Anterior cingulate cortex (tissue), 58 donors: ENCODE measurements at places on chromosomes 3 and 15.

- no peak for DNase-seq
These were observed 41.7 kb downstream of the ARPP21 start for GRCh38 chr3:35680866-35681650.

GRCh38 chr3:12983319-12983718 lies 89.9 kb downstream of the IQSEC1 start:
- no peak for DNase-seq

GRCh38 chr15:72005483-72005882 lies 112.5 kb downstream of the MYO9A start:
- no peak for DNase-seq

GRCh38 chr3:134852893-134853351 lies 57.9 kb downstream of the EPHB1 start:
- no peak for DNase-seq

DNA sequence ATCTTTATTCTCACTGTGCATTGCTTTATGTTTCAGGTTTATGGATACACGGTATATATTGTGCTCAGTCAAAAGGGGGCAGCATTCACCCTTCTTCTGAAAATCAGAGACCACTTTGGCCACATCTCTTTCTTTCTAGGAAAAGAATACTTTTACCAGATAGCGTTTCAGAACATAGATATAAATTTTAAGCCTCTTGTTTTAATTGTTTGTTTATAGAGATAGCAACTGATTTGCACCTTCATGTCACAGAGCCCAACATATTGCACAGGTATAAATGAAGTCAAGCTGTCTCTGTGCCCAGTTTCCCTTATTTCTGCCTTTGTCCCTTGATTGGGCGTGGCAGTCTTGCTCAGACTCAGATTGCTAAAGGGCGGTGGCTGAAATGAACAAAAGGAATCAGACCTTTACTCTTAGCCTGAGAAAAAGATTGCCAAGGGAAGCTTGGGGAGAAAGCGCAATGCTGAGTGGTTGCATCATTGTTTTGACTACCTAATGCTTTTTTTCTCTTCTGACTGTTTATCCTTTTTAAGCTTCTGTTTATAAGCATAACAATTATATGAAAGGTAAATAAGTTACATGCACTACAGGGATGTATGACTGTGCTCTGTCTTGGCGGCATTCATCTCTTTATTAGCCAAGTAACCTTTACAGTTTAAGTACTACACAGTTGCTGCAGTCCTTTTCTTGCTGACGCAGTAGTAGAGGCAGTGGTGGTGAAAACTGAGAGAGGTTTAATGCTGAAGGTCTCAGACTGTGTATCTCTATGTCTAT lies 70.8 kb upstream of the ZBTB20 start:
- no peak for DNase-seq

DNA sequence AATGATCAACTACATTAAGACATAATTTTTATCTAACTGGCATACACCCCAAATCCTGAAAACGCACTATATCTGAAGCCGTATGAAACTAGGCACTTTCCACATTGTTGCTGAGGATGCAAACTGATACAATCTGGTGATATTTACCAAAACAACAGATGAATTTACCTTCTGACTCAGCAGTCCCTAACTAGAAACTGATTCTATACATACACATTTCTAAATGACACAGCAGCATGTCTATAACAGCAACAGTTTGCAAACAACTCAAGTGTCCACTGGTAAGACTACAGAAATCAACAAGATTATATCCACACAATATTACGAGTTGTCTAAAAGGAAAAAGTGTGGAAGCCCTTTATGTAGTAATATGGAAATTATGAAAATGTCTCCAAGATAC lies 22.9 kb downstream of the SECISBP2L start:
- no peak for DNase-seq

DNA sequence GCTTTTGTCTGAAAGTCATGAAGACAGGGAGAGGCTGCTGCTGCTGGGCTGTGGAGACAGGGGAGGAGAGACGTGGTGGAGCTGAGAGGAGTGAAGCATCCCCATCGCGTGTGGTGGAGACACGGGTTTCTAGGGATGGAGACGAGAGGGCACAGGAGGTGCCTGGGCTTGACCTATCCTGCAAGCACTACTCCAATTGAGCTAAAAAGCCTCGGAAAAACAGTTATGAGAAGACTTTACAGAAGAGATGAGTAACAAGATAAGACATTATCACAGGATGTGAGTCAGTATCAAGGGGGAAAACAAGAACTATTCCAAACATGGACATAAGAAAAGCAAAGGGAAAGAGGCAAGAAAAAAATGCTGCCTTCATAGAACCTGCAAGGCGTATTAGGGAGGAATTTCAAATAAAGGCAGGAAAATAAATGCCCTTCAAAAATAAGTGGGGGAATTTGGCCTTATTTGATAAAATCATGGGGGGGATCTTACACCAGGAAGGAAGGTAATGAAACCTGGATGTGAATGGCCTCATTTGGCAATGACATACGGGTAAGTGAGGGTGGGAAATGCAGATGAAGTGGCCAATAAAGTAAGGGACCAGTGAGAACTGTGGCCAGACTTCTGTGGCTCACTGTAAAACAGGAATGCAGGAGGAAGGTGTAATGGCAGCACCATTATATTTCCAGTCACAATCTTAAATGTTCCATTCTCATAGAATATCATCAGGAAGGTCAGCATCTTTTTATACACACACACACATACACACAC lies 97.9 kb downstream of the PLD1 start:
- no peak for DNase-seq

GRCh38 chr3:136586580-136586979 lies 165.6 kb downstream of the STAG1 start:
- DNase-seq = no peak

GRCh38 chr15:88513195-88513594 lies 33.3 kb downstream of the DET1 start:
- no peak for DNase-seq

- DNase-seq = no peak
These were observed 98.7 kb downstream of the SLCO3A1 start for GRCh38 chr15:91952216-91952615.

- DNase-seq = no peak
These were observed 262.1 kb downstream of the CNTN4 start for GRCh38 chr3:2360815-2361214.

GRCh38 chr3:87206070-87206469 lies 21.0 kb upstream of the CHMP2B start:
- DNase-seq = no peak

DNA sequence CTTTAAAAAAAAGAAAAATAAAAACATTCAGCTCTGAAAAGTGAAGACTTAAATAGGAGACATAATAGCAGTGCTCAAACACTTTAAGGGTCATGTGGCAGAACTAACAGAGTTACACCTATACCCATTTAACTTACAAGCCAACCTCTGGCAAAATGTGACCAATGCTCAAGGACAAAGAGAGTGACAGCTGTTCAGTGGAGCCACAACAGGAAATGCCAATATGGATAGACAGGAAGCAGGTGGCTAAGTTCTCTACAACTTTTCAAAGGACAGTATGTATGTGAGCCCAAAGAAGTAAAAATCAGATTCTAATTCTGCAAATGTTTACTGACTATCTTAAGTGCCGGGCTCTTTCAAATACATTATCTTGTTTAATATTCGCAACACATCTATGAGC lies 3.4 kb downstream of the TMCC1 start:
- no peak for DNase-seq

DNA sequence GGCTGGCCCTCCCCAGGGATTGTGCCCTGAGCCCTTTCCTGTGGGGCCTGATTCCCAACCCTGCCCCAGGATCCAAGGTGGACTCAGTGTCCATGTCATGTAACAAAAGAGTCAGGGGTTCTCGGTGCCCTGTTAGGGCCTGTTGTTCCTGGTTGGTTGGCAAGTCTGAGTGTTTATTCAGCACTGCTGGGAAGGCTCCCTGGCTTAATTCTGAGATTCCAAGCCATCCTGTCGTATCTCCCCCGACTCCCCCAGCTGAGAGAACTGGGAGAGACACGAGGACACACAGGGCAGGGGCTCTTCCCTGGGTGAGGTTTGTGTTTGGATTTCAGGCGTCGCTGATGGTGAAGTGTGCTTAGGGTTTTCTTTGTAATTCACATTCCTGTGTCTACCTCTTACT lies 78.3 kb downstream of the EEFSEC start:
- DNase-seq = no peak

GRCh38 chr3:186277268-186277909 lies 84.6 kb downstream of the DGKG start:
- peak; percentile 15 for DNase-seq

DNA sequence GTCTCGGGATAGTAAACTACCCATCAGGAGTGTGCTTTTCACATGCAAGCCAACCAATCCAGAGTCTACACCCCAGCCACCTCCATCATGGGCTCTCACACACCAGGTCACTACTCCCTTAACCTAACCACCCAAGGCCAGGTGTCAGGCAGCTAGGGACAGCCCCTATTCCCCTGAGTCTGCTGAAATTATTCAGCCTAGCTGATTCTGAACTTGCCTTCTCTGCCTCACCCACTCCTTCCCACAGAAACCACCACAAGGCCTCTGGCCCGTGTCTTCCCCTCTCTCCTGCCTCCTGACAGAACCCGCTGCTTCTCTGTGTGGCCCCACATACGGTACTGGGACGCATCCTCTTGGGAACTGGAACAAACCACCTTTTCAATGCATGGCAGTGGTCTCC lies 82.1 kb downstream of the PCSK6 start:
- DNase-seq = no peak

- peak; percentile 42 for DNase-seq
These were observed 206.0 kb downstream of the THRB start for GRCh38 chr3:24288496-24289236.

DNA sequence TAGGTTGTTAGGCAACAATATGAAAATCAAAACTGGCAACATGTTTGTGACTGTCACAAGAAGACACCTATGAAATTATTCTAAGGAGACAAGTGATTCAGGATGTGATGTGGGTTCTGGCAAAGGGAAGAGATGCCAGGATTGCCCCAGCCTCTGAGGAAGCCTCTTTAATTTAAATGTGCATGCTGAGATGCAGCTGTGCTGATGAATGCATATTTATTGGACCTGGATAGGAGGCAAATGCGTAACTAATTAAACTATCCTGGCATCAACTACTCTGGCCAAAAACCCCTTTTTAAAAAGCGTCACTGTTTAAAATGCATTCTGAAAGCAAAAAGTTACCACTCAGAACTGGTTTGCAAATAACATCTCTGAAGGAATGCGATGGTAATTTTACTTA lies 176.5 kb upstream of the DPH6 start:
- DNase-seq = no peak

- DNase-seq = no peak
These were observed 296.5 kb downstream of the ZIC1 start for GRCh38 chr3:147705651-147706051.

GRCh38 chr3:28151608-28152228 lies 89.7 kb upstream of the CMC1 start:
- DNase-seq = no peak

- no peak for DNase-seq
These were observed 302.9 kb upstream of the LRRFIP2 start for GRCh38 chr3:37477275-37477674.

DNA sequence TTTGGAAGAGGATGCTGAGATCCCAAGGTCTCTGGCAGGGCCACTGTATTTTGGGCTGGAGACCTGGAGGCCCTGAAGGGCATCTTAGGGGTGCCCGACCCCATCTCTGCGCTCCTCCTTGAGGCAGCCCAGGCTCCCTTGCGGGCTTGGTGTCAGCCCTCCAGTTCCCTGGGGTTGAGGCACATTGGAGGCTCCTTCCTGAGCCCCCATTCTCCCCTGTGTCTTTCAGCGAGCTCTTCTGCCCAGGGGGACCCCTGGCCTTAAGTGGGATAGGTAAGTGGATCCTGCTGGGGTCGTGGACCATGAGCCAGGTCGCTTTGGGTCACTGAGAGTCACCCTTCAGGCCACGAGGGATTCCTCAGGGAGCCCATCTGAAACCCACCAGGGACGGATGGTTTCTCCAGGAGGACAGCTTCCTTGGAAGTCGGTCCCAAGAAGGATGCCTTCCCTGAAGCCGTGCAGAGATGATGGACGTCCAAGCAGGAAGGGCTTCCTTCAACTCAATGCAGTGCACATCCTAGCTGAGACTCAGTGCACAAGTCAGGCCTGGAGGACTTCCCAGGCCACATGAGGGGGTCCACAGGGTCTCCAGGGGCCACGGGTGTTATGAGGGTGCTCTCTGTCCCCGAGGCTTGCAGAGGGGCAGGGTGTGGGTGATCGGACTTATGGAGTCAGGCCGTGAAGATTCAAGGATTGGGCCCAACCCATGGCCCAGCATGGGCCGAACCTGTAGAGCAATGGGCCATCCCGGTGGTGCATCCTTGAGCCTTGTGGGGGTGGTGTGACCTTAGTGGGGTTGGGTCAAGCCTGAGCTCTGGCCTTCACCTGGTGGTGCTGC lies 224.3 kb downstream of the SNRPN start:
- no peak for DNase-seq

DNA sequence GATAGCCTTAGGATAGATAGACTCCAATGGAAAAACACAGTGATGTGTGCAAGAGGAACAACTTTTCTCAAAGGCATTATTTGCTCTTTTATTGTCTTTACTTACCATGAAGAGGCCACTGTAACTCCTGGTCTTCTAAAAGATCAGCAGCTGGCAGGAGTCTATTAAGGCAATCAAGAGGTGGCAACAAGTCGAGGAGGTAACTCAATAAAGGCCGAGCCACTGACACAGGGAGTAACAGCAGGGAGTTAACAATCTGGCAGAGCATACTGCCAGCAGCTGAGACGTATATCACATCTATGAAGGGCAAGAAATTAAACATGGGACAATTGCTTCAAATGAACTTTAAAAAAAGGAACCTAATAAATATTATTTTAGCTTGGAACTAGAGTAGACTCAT lies 106.2 kb downstream of the HERC1 start:
- no peak for DNase-seq

DNA sequence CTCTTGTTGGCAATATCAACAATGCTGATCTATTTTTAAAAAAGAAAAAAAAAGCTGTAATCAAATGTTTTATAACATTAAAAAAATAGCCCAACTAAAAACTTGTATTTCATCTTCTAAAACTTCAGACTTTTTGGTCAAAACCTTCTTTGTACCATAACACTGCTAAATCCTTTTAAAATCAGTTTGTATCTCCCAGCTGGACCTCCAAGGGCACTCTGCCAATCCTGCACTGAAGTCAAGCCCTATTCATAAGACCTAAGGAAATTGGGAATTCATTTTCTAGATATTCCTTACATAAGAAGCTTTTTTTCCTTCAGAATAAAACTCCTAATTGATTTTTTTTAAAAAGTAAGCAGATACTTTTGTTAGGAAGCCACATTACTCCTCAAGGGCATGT lies 38.2 kb upstream of the HCLS1 start:
- no peak for DNase-seq

DNA sequence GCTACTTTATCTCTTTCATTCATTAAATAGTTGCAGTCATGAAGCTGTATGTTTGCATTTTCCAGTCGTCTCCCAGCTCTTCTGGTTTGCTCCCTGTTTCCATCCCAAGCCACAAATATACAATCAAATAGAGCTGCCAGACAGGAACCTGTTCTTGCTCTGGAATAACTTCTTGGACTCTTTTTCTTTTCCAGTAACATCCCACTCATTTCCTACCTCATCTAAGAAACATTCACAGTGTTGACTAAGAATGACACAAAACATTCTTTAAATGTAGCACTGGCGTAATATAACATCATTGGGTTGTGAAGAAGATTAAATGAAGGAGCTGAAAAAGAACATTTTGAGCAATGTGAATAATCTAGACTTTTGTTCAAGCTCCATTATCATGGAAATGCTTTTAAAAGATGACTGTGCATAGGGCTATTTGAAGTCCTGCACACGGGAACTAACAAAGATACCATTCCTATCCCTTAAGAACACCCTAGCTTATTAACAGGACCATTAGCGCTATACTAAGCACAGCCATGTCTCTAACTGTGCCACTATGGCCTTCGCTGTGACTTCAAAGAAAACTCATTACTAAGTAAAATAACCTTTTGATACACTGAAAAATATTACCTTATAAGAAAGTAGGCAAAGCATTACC lies 574.0 kb downstream of the NAALADL2 start:
- DNase-seq = no peak

- DNase-seq = peak; percentile 14
These were observed 7.8 kb downstream of the FEZF2 start for GRCh38 chr3:62365391-62366125.
